ENCODE measurements at places on chromosomes 1 and 21.

DNA sequence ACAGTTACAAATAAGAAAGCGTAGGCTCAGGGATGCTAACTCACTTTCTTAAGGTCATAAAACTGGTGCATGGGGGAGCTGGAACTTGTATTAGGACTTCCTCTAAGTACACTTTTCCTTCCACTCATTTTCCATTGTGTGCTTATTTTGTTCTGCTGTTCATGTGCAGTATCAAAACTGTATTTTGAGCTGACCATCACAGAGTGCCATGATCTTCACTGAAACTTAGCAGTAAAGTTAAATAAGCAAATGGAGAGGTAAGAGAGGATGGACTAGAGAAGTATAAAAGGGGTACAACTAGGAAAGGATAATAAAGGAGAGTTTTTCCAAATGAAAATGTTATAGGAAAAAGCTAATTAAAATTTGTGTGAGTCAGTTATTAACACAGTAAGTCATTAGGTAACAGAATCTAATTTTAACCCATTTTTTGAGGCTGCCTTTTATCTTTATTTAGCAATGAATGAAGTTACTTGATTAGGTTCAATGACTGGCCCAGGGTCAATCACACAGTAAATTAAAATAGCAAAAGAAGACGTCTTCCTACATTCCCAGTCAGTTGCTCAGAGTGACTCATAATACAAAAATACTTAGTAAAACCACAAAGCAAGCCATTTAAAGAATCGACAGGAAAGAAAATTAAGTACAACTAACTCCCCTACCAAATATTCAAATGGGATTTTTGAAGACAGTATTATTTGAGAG lies 165.8 kb upstream of the C1orf105 start:
- DNase-seq: no peak

DNA sequence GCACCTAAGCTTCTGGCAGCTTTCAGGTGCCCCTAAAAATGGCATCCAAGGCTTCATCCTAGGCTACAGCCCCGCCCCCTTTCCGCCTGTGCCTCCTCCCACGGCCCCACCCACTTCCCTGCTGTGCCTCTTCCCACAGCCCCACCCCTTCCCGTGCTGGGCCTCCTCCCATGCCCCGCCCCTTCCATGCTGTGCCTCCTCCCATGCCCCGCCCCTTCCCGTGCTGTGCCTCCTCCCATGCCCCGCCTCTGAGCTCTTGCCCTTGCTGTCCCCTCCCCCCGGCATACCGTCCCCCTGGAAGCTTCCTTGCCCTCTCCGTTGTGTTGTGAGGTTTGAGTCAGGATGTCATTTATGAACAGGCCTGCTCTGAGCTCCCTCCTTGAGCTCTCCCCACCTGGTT lies 228.5 kb upstream of the AJAP1 start:
- DNase-seq: no peak

DNA sequence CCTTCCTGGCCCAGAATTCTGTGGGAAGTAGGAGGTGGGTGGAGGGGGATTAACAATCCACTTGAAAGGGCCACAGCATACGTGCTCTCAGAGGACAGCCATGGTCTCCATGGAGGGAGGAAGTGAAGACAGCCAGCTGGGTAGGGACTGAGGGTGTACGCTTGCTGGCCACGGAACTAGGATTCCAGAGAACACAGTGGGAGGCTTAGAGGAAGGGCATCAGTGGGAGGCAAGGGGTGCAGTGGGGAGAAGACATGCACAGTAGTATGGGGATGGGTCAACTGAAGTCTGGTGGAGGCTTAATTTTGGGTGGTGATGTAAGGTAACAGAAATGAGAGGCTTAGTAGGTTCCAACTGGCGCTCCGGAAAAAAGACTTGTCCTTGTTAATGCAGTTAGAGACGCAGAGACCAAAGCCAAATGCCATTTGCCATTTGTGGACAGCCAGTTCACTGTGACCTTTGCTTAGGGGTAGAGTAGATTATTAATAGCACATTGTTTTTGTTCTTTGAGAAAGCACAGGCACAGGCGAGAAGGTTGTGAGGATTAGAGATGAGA lies 103.0 kb downstream of the ZSCAN20 start:
- DNase-seq: no peak

GRCh38 chr1:67713057-67713846 lies 28.3 kb downstream of the GADD45A start:
- DNase-seq: no peak

GRCh38 chr1:203172184-203173010 lies 3.2 kb downstream of the MYBPH start:
- DNase-seq: peak; percentile 84

DNA sequence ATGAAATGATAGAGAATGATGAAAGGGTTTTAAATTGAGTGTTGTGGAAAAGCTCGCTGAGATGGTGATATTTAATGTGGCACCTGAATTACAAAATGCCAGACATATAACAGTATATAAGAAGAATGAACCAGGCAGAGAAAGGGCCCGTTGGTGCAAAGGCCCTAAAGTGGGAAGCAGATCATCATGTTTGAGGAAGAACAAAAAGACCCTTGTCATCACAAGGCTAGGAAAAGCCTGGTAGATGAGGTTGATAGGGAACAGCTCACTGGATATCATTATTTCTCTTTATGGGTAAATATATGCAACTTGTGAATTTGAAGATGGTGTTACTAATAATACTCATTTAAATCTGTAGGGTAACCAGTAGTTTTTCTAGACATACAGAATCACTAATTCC lies 11.0 kb downstream of the RAP1A start:
- DNase-seq: no peak

- no peak for DNase-seq
Measured at GRCh38 chr1:220426989-220427388, 100.9 kb upstream of the MARK1 start.

DNA sequence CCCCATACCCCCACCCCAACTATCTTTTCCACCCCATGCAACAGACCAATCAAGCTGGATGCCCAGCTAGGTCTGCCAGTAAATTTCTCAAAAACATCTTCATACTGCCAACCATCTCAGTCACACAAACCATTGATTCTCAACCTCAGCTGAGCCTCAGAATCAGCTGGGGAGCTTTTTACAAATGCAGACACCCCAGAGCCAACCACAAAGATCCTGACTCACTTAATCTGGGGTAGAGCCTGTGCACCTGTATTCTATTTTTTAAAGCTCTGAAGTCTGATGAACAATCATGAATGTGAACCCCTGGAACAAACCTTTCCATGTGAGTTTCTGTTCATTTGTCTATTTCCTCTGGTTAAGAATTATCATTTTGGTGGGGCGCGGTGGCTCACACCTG lies 66.0 kb downstream of the ZNF281 start:
- no peak for DNase-seq

- DNase-seq: no peak
Measured at GRCh38 chr1:219120624-219121544, 52.8 kb upstream of the LYPLAL1 start.

DNA sequence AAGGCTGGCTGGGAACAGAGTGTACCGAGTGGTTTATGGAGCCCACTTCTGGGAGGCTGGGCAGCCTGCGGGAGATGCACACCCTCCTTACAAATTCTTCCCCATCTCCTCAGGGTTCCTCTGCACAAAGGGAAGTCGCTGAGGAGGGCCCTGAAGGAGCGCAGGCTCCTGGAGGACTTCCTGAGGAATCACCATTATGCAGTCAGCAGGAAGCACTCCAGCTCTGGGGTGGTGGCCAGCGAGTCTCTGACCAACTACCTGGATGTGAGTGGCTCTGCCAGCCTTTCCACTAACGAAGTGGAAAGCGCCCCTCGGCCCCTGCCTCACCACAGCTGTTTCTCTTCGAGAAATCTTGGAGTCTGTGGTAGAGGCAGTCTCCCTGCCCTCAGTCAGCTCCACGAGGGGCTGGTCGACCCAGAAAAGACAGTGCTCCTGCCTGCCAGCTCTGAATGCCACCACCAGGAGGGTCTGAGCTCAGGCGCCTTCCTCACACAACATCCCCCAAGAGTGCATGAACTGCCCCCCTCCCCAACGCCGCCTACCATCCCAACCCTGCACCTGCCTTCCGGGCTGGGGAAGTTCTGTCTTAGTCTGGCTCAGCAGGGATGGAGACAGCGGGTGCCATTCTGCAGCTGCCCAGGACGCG lies 31.8 kb downstream of the PROK1 start:
- no peak for DNase-seq

- DNase-seq: no peak
Measured at GRCh38 chr1:151314137-151314875, 12.9 kb downstream of the PI4KB start.

- DNase-seq: no peak
Measured at GRCh38 chr1:20982316-20982715, 194.4 kb downstream of the EIF4G3 start.

GRCh38 chr21:25638660-25639550 lies at the start of gene JAM2:
Gene JAM2 (plus strand): TSS chr21:25639258. CDS start chr21:25639822, 564 bp downstream.
- DNase-seq: peak; percentile 53

DNA sequence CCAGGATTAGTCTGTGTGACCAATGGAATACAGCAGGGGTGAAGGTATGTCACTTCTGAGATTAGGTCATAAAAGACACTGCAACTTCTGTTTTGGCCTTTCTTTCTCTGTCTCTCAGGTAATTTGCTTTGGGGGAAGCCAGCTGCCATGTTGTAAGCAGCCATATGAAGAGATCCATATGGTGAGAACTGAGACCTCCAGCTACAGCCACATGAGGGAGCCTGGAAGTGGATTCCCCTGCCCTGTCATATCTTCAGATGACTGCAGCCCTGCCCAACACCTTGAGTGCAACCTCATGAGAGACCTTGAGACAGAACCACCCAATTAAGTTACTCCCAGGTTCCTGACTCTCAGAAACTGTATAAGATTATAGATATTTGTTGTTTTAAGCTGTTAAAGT lies 70.1 kb upstream of the ESRRG start:
- no peak for DNase-seq

DNA sequence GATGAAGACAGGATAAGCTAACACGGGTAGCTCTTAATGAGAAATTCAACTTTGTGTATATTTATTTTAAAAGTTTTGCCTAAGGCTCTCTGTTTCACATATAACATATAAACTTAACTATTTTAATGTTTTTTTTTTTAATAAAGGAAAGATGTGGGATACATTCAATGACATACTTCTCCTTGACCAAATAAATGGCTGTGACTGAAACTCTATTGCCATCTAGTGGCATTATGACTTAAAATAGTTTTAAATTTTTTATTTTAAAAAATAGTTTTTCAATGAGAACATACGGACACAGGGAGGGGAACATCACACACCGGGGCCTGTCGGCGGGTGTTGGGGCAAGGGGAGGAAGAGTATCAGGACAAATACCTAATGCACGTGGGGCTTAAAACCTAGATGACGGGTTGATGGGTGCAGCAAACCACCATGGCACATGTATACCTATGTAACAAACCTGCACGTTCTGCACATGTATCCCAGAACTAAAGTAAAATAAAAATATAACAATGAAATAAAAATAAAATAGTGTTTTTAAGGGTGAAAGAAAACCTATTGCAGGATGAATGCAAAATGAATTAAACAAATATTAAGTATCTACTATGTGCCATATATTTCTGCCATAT lies 83.4 kb downstream of the LYST start:
- no peak for DNase-seq

GRCh38 chr21:15966231-15966630 lies 236.4 kb downstream of the USP25 start:
- no peak for DNase-seq

GRCh38 chr1:21562896-21563295 lies 53.7 kb downstream of the ALPL start:
- no peak for DNase-seq

DNA sequence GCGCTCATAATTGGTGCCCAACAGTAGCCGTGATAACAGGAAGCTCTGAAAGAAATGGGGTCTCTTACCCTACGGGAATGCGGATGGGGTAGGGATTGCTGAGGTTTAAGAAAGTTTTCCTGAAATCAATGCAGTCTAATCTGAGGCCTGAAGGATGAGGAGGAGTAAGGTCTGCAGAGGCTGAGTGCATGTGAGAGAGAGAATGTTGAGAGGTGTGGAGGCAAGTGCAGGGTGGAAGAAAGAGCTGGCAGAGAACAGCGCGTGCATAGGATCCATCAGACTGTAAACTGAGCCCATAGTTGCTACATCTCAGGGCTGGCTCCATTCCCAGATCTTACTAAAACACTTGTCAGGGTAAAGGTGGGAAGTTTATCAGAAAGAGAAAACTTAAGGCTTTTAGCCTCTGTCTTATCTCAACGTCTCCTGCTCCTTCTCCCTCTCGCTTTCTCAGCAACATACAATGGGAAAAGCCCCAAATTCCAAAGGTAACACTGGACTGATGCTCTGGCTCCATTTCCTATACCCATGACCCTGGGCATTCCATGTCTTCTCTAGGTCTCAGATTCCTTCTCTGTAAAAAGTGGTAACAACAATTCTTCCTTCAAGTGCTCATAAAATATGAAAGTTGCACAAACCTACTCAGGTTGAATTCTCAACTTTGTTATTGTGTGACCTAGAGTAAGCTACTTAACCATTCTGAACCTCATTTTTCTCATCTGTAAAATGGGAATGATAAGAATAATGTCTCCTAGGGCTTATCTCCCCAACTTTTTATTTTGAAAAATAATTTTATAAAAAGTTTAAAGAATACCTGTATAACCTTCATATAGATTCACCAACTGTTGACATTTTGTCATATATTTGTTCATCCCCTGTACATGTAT lies 75.2 kb downstream of the SH3GLB1 start:
- DNase-seq: no peak

GRCh38 chr1:1781526-1781903 lies 3.2 kb upstream of the NADK start:
- DNase-seq: no peak

DNA sequence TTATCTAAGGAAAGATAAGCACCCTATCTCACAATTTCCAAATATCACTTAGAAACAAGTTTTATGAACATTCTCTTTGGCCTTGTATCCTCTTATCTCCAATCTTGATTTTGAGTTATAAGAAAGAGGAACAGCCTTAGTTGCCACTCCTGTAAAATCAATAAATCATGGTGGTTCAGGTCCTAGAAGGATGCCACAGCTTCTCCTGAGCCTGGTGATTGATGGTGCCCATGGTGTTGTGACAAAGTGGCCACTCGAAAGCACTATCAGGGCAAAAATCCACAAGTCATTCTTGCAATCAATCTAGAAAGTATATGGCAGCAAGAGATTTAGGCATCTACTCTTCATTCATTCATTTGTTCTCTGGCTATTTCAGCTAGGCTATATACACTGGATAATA lies 27.8 kb downstream of the GBP6 start:
- no peak for DNase-seq

DNA sequence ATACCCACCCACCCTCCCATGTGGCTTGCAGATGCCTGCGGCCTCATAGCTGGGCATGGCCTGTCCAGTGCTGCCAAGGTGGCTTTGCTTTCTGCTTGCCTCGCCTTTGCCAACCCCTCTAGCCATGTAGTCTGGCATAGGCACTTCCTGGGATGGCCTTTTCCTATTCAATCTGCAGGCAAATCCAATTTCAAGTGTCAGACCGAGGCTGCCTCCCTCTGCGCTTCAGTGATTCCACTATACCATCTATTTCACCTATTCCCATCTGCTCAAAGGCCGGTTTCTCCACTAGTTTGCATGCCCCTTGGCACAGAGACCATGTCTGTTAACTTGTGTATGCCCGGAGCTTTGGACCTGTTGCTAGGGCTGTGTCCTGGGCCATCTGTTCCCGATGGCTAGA lies 3.8 kb upstream of the ZBTB21 start:
- no peak for DNase-seq

- no peak for DNase-seq
Measured at GRCh38 chr21:41890355-41890754, 11.2 kb upstream of the PRDM15 start.
